DMS53 (cell line): ENCODE measurements at places on chromosomes 13 and 19.

DNA sequence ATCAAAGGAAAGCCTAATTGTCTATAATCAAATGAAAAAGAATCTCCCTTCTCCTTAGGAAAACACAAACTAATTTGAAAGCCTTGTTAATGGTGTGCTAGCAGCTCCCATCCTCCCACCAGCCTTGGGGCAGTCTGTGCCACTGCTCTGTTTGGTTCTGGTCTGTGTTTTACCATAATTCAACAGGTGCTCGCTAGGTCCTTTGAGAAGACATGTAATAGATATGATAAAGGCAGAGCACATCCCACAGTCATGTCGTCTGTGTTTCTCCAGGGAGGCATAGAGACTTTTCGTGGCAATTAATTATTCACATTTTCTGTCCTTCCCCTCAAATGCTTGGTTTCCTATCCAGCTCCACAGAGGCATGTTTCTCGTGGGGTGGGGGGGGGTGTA is 23.8 kb downstream of the FAM124A start:
- no peak for DNase-seq

GRCh38 chr13:111895896-111896821 is 170.8 kb upstream of the SOX1 start:
- no peak for DNase-seq

- DNase-seq: no peak
These were observed 44.5 kb downstream of the CAPN12 start for GRCh38 chr19:38699647-38700349.

GRCh38 chr13:51659276-51660127 is 75.2 kb downstream of the WDFY2 start:
- no peak for DNase-seq

- no peak for DNase-seq
These were observed 47.2 kb downstream of the MYH14 start for GRCh38 chr19:50250450-50251136.
